ENCODE measurements at places on chromosomes 3 and 15. TPM values are rescaled to one million over a fixed set of nuclear protein-coding genes. Genes with fewer than 3 reads are reported as not detected.

DNA sequence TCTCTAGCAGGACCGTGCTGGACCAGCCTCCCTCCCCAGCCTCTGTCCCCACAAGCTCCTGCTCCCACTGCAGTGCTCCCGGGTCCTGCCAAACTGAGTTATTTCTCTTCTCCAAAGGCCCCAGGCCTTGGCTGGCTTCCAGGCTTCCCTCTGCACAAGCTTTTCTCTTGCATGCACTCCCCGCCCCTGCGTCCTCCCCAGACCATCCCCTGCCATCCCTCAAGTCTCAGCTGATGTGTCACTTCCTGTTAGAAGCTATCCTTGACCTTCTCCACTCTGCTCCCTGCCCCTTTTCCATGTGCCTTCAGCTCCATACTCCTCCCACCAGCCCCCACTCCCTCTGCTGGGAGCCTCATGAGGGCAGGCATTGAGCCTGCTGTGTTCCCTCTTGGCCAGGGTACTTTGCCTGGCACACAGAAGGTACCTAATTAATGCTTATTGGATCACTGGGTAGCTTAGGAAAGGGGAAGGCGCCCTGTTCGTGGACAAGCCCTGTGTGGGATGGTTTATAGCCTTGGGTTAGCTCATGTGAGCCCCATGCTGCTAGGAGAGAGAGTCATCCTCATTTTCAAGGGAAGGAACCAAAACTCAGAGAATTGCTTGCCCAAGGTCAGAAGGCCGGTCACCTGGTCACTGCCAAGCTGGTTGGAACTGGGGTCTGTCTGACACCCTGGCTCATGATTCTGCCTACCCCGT, 56.4 kb downstream of the FEM1B start:
- no peak for DNase-seq

DNA sequence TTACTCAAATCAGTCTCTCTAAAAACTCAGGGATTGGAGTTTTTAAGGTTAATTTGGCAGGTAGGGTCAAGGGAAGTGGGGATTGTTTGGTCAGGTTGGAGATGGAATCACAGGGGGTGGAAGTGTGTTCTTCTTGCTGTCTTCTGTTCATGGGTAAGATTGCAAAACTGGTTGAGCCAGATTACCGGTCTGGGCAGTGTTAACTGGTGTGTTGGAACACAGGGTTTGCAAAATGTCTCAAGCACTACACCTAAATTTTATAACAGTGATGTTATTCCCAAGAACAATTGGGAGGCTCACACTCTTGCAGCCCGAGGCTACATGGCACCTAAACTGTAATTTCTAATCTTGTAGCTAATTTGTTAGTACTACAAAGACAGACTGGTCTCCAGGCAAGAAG, 425.4 kb downstream of the PLOD2 start:
- no peak for DNase-seq

GRCh38 chr3:124117486-124117885, 125.6 kb upstream of the ROPN1 start:
- DNase-seq: no peak

The CYP11A1 gene
- 2.5 TPM for total RNA-seq

The WWTR1 gene
- total RNA-seq: 535 TPM

The KNG1 gene
- total RNA-seq: not detected

Measured in esophagus muscularis mucosa (tissue), 4 donors.